ENCODE measurements at places on chromosomes 1 and 21.

DNA sequence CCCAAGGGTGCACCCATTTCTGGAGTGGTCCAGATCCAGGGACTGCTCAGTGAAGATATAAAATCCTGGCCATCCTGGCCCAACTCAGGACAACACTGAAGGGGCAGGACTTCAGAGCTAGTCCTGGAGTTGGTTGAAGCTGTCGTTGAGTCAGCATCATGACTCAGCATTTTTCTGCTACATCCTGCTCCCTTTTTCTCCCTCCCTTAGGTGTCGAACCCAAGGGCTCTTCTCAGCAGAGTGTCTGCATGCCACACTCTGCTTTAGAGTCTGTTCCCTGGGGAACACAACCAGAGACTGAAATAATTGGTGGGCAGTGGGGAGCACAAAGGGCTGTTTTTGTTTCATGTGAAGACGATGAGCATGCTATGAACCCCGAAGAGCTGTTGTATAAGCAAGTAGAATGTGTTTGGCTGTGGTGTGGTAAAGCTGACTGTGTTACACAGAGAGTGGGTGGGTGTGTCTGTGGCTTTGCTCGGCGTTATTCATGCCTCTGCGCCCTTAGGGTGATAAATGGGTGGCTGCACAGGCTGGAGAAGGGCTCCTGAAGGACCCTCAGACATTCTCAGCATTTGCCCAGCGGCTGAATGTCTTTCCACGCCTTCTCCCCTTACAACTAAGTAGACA lies 167.2 kb downstream of the CYYR1 start:
- DNase-seq, result peak; percentile 57

- no peak for DNase-seq
Observed at GRCh38 chr1:100799548-100799947, 80.0 kb downstream of the VCAM1 start.

DNA sequence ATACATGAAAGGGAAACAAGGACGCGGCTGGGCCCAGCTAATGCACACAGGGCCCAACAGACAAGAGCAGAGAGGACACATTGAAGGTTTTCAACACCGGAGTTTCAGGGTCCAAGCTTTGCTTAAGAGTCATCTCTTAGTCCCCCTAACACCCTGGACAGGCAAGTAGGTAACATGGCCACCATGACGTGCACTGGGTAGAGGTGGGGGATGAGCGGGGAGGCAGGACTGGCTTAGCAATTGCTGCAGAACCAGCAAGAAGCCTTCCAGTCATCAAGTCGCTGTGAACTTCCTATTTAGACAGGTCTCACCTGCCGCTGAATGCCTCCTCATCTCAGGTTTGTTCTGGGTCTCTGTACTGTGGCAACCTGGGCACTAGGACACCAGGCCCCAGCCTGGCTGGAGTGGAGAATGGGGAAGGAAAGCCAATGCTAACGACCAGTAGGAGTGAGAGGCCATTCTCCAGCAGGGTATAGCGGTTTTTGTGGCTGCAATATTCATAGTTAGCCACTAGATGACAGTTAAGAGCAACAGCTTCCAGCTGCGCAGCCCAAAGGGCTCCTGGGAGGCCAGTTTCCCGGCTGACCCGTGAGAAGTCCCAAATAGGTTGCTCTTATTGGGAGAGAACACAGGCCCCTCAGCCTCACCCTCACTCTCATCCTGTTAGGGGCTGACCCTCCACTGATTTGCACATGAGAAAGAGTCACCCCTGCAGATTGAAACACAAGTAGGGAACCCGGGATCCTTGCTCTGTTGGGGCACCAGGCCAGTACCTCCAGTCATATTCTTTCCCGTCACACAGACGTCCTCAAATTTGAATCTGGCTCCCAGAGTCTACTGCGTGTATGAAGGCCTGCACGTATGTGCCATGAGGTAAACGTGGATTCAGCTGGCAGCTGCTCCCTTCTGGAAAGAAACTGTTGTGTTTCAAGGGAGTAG lies 6.0 kb upstream of the PIGC start:
- DNase-seq, result peak; percentile 69

- DNase-seq, result no peak
Observed at GRCh38 chr1:184593597-184593996, 161.1 kb downstream of the EDEM3 start.

DNA sequence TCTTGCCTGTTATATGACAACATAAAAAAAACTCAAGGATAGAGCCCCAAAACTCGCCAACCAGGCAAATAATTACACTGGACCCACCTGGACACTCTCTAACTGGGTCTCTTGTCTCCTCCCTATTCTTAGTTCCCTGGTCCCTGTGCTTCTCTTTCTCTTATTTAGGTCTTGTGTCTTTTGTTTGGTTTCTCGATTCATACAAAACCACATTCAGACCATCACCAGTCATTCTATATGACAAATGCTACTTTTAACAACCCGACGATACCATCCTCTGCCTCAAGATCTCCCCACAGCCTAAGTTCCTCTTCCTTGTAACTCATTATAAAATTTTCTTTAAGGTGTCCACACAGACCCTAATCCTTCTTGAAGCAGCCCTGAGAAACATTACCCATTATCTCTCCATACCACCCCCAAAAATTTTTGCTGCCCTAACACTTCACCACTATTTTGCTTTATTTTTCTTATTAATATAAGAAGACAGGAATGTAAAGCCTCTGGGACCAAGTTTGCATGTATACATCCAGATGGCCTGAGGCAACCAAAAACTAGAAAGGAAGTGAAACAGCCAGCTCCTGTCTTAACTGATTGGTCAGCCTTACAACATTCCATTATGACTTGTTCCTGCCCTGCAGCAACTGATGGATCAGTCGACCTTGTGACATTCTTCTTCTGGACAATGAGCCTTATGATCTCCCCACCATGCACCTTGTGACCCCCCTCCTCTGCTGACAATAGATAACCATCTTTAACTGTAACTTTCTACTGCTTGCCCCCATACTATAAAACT lies 638.2 kb downstream of the AMY1C start:
- no peak for DNase-seq

GRCh38 chr1:41838266-41838665 lies 80.5 kb downstream of the HIVEP3 start:
- DNase-seq, result no peak
